Activated CD4-positive, alpha-beta T cell treated with anti-CD3 and anti-CD28 coated beads, Interleukin-2, amount 10 ng/mL, durations not matched to agents 7 days and 5 days (primary cell): ENCODE measurements at places on chromosomes 2 and 18.

DNA sequence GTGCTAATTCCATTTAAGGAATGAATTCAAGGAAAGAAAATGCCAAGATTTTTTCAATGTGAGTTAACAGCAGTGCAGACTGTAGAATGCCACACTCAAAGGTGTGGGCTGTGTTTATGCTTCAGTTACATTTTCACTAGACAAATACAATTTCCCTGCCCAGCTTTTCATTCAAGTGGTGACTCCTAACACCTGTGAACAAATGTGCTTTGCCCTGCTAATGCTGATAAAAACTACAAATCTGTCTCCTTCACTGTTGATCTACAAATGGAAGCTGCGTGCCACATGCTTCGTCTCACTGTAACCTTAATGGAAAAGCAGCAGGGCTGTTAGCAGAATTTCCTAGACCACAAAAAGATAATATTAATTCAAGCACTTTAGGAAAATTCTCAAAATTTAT, 19.8 kb upstream of the TCF4 start:
- DNase-seq: no peak

- no peak for DNase-seq
Observed at GRCh38 chr2:36441816-36442215, 86.2 kb downstream of the CRIM1 start.

DNA sequence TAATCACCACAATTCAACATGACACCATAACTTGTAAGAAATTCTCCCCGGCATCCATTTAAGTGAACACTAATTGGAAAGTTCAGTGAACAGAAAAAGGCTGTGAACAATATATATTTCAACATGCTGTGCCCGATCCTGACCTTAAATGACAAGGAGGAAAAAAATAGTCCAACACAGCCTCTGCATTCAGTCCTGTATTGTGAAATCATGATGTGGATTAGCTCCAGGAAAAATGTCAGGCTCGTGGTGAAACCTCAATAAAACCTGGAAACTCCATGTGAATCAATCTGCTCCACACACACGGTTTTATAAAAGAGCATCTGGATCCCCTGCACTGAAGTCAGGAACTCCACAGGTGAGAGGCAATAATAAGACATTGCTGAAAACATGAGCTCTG, 145.4 kb upstream of the SPOPL start:
- no peak for DNase-seq

- DNase-seq: peak; percentile 59
Observed at GRCh38 chr18:5868218-5868854, 27.0 kb downstream of the TMEM200C start.

- DNase-seq: no peak
Observed at GRCh38 chr2:197601726-197602125, 73.7 kb downstream of the RFTN2 start.

DNA sequence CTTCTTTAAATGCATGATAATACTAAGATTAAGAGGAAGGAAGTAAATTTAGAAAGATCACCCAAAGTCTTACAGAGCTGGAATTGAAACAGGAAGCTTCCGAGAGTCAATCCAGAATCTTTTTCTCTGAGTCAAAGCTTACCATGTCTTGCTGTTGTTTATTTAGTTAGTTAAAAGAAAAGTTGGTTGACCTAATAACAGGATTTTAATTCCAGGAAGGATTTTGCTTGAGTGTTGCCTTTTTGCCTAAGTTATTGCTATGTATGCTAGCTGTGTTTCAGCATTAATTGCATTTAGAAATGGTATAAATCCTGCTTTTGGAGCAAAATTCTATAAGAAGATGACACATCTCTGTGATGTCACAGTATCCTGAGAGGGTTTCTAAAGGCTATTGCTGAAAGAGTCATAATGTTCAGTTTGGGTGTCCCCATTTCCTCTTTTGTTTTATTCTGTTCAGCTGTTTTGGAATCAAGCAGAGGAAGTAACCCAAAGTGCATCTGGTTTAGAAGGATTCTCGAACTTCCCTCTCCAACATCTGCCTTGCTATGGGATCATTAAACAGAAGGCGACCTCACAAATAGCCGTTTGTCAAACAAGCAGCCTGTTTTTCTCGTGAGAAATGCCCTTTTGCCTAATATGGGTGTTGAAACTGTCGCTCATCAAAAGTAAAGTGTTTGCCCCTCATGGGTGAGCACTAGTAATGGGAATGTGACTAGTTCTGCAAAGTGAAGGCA, 271.5 kb upstream of the MMADHC start:
- DNase-seq: no peak

GRCh38 chr2:183035954-183036669, 2.1 kb downstream of the NCKAP1 start:
- DNase-seq: no peak
